ENCODE measurements at places on chromosomes 3 and 15. TPM values are rescaled to one million over a fixed set of nuclear protein-coding genes. Genes with fewer than 3 reads are reported as not detected.

GRCh38 chr3:27024493-27024892 is 344.7 kb downstream of the NEK10 start:
- DNase-seq, result no peak

- DNase-seq, result no peak
These were observed 181.4 kb upstream of the BCL6 start for GRCh38 chr3:187926620-187927019.

DNA sequence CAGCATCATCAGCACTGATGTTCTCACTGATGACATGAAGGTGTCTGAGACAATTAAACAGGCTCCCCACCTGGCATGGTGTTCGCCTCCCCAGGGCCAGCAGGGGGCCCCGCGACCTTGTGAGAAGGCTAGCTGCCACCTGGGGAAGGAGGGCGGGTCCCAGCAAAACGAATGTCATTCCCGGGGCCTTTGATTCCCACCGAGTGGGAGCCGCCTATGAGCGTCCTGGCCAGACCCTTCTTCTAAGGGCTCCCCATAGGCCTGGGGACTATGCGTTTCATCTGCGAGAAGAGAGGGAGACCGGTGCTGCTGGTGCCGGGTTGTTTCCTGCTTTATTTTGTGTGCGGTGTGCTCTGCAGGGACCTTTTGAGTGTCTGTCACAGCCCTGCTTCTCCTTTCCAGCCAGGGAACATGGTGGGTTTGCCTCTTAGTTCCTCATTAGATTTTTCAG is 20.5 kb upstream of the MINDY4B start:
- DNase-seq, result peak; percentile 59

Gene BTLA
- polyA plus RNA-seq, result not detected

DNA sequence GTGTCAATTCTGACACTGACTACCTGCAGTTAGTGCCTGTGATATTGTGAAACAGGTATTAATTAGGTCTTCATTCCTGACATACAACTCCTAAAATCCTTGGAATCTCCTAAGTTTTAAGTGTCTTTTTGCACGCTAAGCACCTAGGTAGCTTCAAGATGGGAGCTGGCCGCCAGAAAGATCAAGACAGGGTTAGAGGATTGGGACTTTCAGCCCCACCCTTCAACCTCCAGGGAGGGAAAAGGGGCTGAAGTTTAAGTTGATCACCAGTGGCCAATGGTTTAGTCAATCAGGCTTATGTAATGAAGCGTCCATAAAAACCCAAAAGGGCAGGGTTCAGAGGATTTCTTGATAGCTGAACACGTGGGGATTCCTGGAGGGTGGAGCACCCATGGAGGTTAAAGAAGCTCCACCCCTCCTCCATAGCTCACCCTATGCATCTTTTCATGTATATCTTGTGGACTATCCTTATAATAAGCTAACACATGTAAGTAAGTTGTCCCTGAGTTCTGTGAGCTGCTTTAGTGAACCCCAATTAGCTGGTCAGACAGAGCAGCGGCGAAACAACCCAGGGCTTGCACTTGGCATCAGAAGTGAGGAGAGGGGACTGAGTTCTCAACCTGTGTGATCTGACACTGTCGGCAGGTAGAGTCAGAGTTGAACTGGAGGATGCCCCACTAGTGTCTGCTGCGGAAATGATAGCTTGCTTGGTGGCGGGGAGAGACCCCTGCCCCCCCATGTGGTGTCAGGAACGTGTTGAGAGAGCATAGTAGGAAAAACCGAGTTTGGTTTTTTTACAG is 12.8 kb upstream of the SRP14 start:
- DNase-seq, result no peak

Gene TEX55
- not detected for polyA plus RNA-seq

Gene HTR3E
- polyA plus RNA-seq, result not detected

- DNase-seq, result peak; percentile 52
These were observed 549 bp upstream of the SOX14 start for GRCh38 chr3:137763594-137763938.

- no peak for DNase-seq
These were observed 6.8 kb upstream of the CLK3 start for GRCh38 chr15:74608786-74609185.

All from SK-N-SH (cell line).